ENCODE measurements at places on chromosomes 12 and 14.

- DNase-seq: no peak
These were observed 68.2 kb upstream of the E2F7 start for GRCh38 chr12:77133566-77133965.

DNA sequence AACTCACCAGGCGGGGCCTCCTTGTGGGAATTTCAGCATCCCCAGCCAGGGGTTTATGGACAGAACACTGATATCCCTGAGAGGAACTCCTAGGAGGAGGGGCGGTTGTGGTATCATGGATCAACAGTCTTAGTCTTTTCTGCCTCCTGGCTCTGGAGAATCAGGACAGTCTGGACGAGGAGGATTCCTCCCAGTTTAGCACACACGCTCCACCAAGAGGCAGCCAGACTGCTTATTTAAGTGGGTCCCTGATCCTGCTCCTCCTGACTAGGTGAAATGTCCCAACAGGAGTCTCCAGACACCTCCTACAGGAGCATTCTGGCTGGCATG lies 10.4 kb upstream of the ZNF705A start:
- no peak for DNase-seq

DNA sequence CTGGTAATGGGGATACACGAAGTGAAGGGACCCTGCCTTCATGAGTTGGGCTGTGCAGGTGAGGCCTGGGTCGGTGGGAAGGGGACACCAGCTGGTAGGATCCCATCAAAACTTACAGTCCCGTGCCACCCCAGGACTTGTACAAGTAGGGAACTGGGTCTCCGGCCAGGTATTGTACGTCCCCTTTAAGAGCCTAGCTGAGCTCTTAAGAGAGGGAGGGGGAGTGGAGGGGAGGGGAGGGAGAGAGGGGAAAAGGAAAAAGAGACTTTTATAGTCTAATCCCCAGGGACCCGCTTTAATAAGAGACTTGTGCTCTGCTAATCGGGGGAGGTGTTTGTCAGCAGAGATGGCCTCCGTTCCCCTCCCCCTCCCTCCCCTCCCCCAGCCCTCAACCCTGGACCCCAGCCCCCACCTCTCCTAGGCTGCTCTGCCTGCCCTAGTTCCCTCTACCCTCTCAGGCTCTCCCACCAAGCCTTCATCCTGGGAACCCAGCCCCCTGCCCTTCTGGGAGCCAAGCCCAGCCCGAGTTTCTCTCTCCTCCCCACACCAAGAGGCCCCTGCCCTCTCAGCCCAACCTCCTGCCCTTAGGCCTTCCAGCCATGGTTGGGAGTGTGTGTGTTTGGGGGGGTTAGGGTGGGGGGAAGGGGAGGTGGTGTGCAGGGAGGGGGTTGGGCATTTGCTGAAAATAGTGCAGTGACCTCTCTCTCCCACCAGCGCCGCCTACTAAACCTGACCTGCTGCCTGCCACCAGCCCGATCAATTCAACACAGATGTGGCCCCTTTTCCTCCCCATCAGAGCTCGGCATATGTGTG lies 2.6 kb downstream of the GDF11 start:
- DNase-seq: no peak

DNA sequence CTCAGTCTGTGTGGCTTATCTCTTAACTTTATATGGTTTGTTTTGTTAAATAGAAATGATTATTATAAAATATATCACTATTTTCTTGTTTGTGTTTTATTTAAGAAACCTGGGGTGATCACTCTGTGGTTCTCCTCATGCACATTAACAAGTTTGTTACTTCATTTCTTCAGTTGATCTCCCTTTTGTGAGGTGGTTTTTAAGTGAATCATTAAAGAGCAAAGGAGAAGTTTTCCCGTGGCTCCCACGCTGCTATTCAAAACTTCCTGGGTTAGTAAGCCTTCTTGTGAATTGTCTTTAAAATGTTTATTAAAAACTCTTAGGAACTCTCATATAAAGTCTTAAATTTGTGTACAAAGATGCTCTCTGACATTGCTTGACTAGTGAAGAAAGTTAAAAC lies 11.8 kb downstream of the ADIPOR2 start:
- no peak for DNase-seq

- no peak for DNase-seq
These were observed 121.9 kb downstream of the RFLNA start for GRCh38 chr12:124416516-124417395.

DNA sequence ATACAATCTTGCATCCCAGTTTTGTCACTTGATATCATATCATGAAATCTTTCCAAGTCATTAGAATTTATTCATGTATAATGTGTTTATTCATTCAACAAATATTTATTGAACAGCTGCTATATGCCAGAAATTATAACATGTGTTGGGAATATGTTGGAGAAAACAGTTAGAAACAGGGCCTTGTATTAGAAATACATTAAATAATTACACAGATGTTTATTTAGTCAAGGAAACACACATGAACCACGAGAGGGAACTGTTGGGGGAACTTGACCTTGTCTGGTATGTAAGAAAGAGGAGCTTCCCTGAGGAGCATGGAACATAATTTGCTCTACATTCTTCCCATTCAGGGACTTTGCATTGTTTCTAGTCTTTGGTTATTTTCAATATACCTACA lies 191.7 kb upstream of the FRMD6 start:
- no peak for DNase-seq

DNA sequence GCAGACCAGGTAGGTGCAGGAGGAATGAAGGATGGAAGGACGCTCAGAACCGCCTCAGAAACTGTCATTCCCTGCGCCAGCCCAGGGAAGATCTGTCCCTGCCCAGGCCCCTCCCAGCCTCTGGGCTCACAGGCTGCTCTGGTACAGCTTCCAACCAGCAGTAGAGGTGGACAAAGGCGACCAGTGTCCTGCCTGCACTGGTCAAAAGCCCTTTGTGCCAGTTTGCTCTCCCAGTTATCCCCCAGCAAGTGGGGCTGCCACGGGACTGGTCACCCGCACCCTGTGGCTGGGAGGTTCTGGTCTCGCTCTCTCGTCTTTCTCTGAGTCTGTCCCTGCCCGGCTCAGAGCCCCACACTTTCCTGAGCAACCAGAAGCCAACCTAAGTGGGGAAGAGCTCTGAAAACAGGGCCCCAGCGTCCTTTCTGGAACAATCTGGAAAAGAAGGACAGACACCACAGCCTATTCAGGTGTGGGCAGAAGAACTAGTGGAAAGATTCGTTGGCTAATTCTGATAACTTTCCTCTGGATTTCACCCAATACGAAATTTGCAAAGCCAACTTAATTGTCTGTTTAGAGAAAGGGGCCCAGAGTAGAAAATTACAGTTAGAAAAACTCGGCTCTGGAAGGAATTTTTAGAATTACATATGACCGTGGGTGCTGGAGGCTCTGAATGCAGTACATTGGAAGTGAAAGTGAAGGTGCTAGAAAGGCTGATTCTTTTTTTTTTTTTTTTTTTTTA lies 21.7 kb downstream of the SNRNP35 start:
- DNase-seq: no peak

GRCh38 chr12:21828136-21828775 lies 53.8 kb upstream of the KCNJ8 start:
- DNase-seq: no peak

GRCh38 chr12:69985656-69986055 lies 160.6 kb downstream of the MYRFL start:
- DNase-seq: no peak

DNA sequence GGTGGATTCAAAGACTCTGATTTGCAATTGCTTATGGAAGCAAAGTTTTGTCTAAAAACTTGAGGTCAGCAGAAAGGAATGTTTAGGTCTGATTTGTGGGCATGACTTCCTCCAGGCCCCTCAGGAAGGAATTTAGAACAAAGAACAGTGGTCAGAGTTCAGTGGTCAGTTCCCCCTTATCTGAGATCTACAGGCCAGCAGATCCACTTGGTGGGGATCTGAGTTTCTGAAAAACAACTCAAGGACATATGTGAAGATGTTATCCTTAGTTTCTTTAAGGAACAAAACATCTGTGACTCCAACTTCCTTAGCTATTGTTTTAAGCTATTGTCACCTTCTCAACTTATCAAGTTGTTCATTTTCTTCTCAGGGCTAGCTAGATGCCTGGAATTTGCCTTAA lies 28.0 kb upstream of the NAA30 start:
- DNase-seq: no peak

DNA sequence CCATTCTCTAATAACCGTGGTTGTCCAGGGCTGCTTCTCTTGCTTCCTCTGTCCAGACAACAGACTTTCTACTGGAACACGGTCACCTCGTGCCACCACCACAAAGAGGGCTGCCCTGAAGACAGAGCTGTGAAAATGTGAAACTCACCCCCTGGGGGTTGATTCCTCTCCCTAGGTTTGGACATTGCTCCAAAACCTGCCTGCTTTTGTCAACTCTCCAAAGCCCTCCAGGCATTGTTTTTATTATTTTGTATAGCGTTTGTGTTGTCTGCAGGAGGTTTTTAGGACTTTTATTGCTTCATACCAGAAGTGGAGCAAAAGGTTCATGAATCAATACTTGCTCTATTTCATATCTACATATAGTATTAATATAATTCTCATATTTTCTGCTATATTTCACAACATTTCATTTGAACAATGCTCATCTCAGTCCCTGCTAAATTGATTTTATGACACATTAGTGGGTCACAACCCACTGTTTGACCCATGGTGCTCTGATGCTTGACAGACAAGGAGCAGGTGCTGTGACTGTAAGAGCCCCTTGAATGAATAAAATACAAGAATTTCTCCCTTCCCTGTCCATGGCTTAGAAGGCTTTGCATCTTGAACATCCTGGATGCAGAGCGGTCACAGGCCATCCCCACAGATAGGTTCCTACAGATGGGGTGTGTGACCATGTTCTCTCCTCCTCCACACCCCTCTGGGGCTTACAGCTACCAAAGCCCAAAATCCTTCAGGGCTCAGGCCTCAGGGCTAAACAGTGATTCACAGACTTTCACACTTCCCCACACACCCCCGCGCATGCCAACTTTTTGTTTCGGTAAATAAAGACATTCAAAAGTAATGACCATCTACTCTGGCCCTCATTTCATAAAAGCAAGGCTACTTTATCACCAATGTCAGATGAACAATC lies 20.6 kb upstream of the EML1 start:
- DNase-seq: no peak

- DNase-seq: no peak
These were observed 74.7 kb downstream of the TRIM9 start for GRCh38 chr14:51020024-51020710.

DNA sequence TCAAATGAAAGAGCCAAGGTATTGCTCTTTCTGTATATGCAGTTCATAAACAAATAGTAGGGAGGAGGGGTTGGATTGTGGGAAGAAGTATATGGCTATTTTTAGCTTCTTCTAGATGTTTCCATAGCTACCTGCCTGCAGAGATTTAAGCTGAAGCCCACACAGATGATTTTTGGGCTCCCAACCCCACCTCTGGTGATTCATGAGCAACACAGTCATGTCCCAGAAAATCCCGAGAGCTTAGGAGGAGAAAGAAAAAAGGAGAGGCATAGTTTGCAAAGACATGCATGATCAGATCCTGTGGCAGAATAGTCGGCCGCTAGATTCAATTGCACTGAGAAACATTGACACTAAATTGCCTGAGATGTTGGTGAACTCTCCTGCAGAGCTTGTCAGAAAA lies 13.8 kb downstream of the TESPA1 start:
- no peak for DNase-seq

GRCh38 chr12:57618966-57619433 lies 7.8 kb downstream of the ARHGEF25 start:
- no peak for DNase-seq

GRCh38 chr14:94120667-94121340 lies 8.6 kb downstream of the IFI27L2 start:
- no peak for DNase-seq

GRCh38 chr12:127450826-127451225 lies 816.1 kb upstream of the TMEM132C start:
- DNase-seq: no peak

- DNase-seq: no peak
These were observed 281.6 kb upstream of the NPAS3 start for GRCh38 chr14:32657081-32657480.

DNA sequence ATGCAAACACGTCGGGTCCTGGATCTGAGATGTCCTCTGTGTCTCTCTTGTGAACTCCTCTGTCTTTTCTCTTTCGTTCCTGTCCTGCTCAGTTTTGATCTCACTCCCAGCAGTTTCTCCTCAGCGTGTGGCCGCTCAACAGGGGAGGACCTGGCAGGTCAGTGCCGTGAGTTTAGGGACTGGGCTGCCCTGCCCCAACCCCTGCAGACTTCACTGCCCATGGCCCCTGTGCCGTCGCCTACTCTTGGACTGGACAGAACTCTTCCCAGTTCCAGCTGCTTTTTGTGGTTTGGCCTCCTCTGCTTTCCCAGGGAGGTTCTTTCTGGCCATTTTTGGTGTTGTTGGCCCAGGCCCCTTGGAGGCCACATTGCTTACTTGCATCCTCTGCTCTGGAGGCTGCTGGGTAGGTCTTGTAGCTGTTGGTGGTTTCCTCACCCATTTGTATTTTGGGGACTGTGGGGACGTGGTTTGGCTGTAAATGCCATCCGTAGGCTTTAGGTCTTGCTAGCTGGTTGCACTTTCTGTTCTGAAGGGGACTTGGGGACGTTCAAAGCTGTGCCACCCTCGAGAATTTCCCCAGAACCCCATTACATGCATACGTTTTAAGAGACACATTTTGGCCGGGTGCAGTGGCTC lies 20.0 kb upstream of the DNAH10 start:
- no peak for DNase-seq

- DNase-seq: no peak
These were observed 20.5 kb downstream of the HPD start for GRCh38 chr12:121838126-121838525.

- DNase-seq: no peak
These were observed 45.4 kb downstream of the TMTC1 start for GRCh38 chr12:29738365-29738764.

DNA sequence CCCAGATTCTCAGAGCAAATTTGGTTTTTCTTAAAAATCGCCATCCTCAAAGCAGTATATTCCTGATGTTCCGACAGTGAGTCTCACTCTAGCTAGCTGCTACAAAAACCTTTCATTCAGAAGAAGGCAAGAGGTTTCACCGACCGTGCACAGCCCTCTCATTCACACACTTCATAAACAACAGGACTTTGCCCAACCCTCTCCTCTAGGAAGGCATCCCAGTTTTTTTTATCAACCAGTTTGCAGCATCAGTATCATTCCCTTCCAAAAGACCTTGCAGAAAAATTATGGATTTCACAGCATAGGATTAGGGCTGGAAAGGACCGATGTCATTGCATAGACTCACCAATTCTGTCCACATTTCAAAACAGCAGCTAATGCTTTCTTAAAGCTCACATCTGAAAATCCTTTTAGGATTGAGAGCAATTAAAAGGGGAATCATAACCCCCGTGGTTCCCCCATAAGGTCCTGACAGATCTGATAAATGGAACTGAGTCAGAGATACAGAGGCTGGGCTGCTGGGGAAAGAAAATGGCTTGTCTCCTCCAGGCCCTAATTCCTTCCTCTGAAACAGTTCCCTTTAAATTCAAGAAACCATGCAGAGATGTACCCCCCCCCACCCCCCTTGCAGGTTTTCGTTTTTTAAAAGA lies 597 bp downstream of the SVOP start:
- DNase-seq: no peak

DNA sequence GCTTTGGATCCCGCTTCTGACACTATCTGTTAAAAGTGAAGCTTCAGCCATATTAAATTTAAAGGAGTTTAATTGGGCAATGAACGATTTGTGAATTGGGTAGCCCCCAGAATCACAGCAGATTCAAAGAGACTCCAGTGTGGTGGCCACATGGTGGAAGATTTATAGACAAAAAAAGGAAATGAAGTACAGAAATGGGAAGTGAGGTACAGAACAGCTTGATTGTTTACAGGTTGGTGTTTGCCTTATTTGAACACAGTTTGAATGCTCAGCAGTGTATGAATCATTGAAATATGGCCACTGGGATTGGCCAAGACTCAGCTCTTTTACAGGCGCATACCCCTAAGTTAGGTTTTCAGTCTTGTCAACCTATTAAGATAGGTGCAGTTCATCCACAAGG lies 21.9 kb downstream of the CCDC91 start:
- no peak for DNase-seq
